ENCODE measurements at places on chromosomes 7 and 10. TPM values are rescaled to one million over a fixed set of nuclear protein-coding genes. Genes with fewer than 3 reads are reported as not detected.

CCDC172 gene
- total RNA-seq = not detected

PROSER2 gene
- total RNA-seq = 2.2 TPM

CPVL gene
- 3.2 TPM for total RNA-seq

ARL5B gene
- total RNA-seq = 14.2 TPM

GRCh38 chr7:41164440-41164839 lies 538.5 kb downstream of the INHBA start:
- no peak for DNase-seq

GRCh38 chr10:11336722-11337162 lies 274.7 kb downstream of the USP6NL start:
- no peak for DNase-seq

- DNase-seq = no peak
Measured at GRCh38 chr10:8544057-8544380, 489.5 kb downstream of the GATA3 start.
